ENCODE measurements at places on chromosomes 3 and 15.
A peak's percentile ranks its signal among the peaks of the same experiment; 100 is the strongest.

- DNase-seq: no peak
Measured at GRCh38 chr3:112476346-112476745, 22.9 kb downstream of the BTLA start.

- peak; percentile 74 for DNase-seq
Measured at GRCh38 chr3:57060089-57060821, at the start of gene SPATA12. Gene SPATA12 (plus strand): TSS chr3:57060664. CDS start chr3:57073695, 13,031 bp downstream.

- DNase-seq: peak; percentile 96
Measured at GRCh38 chr3:195154793-195155535, 116.0 kb downstream of the XXYLT1 start.

- no peak for DNase-seq
Measured at GRCh38 chr3:81622395-81622794, 139.1 kb downstream of the GBE1 start.

GRCh38 chr3:181725830-181726229 is 14.1 kb downstream of the SOX2 start:
- DNase-seq: no peak

DNA sequence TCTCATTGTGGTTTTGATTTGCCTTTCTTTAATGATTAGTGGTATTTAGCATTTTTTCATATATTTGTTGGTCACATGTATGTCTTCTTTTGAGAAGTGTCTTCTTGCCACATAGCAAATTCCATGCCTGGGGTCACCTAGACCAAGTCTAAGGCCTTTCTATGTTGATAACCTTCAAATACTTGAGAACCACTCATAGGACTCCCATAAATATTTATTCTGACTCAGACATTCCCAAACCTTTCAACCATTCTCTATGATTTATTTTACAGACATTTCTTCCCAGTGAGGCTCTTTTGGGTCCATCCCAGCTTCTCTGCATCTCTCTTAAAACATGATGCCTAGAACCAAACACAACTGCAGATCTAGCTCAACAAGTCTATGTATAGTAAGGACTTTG is 69.2 kb downstream of the ATP8B4 start:
- no peak for DNase-seq

DNA sequence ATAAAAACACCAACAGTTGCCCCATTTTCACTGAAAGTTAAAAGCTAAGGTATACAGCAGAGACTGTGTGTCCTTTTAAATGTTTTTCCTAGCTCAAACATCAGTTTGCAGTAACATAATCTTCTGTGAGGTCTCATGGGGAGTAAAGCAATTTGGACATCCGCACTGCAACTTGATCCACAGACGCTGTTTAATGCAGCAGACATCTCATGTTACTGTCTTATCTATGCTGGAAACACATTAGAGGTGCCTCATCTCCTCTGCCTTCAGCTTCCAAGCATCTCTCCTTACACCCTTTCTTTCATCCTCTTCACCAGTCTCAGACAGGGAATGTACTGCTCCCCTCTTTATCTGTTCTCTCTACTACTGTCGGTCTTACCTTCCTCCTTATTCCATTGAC is 53.7 kb upstream of the ATP11B start:
- no peak for DNase-seq

- no peak for DNase-seq
Measured at GRCh38 chr3:100665230-100665629, 44.1 kb upstream of the TFG start.

DNA sequence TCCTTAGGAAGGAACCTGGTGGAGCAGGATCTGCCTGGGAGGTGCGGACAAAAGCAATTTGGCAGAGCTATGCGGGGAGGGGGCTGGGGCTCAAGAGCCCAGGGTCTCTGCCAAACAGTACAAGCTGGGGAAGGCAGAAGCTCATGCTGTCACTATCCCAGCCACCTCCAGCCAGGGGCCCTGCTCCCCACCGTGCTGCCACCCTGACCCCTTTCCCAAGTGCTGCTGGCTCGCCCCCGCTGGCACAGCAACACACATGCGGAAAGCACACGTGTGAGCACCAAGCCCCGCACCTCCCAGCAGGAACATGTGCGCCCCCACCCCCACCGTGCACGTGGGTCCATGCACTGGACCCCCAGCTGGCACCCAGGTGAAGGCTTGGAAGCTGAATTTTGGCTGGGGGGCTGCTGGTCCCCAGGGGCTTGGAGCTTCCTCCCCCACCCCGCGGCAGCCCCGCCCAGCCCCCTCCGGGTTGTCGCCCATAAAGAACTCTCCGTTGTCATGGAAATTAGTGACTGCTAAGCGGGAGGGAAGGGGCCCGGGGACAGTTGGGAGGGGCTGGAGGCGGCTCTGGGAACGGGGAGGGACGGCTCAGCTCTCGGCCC is 742 bp downstream of the CAMKV start:
- DNase-seq: no peak

- DNase-seq: peak; percentile 83
Measured at GRCh38 chr3:120561251-120562045, 34.7 kb upstream of the NDUFB4 start.

DNA sequence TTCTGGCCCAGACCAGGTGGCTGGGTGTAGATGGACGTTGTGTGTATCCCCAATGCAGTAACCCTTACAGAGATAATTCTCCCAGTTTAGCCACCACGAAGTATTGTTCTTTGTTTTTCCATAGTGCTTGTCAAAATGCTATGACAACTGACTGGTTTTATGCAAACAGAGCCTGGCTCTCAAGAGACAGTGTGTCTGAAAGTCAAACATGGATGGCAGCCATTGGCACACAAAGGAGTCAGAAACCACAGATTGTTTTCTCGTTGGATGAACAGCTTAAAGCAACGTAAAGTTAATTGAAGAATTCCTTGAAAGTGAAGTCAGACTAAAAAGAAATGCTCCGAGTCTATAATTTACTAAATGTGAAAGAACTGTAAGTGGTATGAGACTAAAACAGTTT is 91.2 kb downstream of the FILIP1L start:
- no peak for DNase-seq

DNA sequence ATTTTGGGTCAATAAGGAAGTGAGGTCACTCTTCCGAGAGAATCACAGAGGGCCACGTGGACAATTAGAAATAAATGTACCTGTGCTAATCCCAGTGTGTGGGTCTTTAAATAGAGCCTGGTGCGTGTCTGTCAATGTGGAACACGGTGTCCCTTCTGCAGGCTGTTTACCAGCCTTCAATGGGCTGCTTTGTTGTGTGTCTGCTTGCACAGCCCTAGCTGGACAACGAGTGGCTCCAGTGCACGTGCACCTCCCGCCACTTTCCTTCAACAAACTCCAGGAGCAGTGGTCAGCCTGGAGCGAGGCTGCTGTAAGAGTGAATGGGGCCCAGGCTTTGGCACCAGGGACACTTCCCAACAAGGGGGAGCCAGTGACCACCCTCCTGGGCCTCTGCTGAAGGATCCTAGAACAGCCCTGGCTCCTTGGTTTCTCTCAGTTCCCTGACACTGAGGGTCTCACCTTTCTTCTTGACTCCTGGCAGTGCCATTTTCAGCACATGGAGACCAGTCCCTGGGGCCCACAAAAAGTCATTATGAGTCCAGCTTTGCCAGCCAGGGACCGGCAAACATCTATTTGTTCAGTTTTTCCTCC is 76.1 kb downstream of the ISG20 start:
- no peak for DNase-seq

DNA sequence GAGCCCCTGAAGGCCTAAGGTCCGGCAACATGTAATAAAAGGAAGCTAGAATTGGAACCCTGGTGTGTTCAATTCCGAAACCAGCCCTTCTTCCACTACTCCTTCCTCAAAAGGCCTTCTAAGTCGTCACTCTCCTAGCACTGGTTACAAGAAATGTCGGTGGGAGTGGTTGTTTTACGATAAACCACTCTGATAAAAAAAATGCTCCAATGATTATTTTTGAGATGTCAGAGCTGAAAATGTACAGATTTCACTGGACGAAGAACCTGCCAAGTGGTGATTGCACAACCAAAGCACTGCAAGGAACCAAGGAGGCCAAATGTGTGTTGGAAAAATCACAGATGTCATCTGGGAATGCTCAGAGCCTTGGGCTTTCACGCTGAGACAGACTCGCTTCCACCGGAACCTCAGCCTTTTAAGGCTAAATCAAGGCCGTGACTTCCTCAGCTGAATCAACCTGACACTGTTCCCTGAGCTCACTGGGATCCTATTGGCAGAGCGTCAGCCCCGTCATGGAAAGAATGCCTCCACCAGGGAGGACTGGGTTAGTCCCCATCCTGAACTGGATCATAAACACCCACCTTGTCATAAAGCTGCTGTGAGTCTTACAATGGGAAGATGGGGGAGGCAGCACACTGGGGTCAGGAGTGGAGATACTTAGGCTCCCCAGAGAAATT is 108.1 kb upstream of the THBS1 start:
- DNase-seq: no peak

- DNase-seq: no peak
Measured at GRCh38 chr3:67198374-67198773, 200.3 kb downstream of the KBTBD8 start.

- no peak for DNase-seq
Measured at GRCh38 chr15:25866251-25866650, 3.1 kb upstream of the ATP10A start.

DNA sequence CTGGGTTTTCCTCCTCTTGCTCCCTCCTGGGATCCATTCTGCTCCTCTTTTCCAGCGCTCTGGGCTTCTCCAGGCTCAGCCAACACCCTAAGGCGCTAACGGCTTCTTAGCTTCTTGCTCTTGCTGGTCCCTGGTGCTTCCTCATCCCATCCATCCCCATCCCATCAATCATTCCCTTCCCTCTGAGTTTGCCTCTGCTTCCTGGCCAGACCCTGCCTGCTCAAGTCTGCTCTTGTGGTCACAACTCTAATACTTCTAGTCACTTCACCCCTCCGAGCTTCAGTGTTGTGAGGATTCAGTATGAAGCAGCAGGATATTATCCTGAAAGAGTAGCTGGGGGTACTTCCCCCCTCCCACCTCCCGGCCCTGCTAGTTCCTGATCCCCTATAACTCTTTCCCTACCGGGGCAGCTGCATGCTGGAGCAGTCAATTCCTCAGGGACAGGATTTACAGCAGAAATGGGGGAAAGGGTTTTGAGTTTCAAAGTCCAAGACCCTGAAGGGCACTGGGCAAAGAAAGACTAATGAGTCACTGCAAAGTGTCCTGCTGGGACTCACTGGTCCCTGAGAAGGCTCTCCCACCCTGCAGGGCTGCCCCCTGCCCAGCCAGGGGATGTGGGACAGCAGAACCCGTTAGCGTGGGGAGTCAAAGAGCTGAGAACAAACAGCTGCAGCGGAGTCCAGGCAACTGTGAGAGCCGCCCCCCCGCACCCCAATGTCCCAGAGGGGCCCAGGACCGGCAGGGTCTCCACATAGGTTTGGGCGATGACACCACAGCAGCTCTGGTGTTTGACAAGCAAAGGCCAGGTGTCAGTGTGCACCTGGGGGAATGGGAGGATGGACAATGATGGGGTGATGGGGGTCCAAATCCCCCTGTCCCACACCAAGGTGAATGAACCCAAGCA is 2.3 kb upstream of the SYNM start:
- no peak for DNase-seq

GRCh38 chr3:135272026-135272669 is 477.1 kb downstream of the EPHB1 start:
- DNase-seq: no peak

DNA sequence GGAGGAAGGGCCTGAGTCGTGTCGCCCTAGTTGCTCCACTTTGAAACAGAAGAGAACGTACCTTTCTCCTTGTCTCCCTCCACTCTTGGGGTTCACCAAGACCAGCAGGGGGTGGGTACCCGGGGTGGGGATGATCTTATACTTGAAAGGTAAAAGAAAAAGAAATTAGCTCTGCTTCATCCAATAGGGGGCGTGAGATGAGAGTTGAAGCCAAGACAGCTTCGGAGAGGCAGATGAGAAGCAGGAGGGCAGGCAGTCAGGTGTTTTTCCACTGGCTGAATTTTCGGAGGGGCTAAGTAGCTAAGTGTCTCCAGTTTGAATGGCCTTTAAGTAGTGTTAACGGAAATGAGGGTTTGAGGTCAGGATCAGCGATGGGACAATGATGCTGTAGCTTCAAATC is 100.4 kb downstream of the DGKG start:
- DNase-seq: peak; percentile 49

DNA sequence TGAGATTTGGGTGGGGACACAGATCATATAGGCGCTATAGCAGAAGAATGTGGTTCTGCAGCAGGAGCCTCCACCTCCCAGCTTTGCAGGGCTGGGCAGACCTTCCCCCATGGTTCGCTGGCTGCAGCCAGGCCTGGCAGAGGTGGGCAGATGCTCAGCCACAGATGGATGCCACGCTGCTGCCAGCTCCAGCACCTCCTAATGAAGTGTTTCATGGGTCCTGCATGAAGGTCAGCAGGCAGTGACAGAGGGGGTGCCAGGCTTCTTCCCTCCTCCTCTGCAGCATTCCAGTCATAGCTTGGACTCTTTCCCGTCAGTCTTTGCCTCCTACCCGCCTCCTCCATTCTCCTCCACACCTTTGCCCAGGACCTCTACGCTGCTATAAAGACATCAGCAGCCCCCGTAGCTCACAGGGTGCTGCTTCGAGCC is 85.9 kb downstream of the SLCO3A1 start:
- DNase-seq: no peak

DNA sequence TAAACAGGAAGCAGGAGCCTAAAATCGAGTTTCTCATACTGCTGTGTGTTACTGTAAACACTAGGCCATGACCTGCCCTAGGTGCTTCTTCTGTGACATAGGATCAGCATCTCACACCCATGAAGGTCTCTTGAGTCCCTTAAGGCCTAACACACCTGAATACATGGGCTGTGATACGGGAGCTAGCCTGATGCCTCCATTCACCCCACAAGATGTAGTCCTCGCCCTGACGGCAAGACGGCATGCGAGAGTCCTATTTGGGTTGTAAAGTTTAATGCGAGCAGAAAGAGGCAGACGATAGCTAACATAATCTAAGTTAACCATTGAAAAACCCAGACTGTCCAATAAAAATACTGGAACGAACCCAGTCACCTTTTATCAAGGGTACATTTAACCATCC is 241.1 kb upstream of the ICE2 start:
- no peak for DNase-seq

- DNase-seq: no peak
Measured at GRCh38 chr3:142886021-142886420, 2.9 kb downstream of the PCOLCE2 start.

- no peak for DNase-seq
Measured at GRCh38 chr3:195180490-195181112, 90.4 kb downstream of the XXYLT1 start.

GRCh38 chr15:31271224-31271635 is 55.4 kb upstream of the KLF13 start:
- DNase-seq: no peak

- no peak for DNase-seq
Measured at GRCh38 chr3:67540198-67540894, 114.1 kb downstream of the SUCLG2 start.

GRCh38 chr15:98077186-98077585 is 116.7 kb downstream of the ARRDC4 start:
- no peak for DNase-seq

GRCh38 chr3:161345023-161345422 is 26.3 kb downstream of the SPTSSB start:
- no peak for DNase-seq

- DNase-seq: no peak
Measured at GRCh38 chr3:126951561-126951960, 31.4 kb upstream of the PLXNA1 start.

DNA sequence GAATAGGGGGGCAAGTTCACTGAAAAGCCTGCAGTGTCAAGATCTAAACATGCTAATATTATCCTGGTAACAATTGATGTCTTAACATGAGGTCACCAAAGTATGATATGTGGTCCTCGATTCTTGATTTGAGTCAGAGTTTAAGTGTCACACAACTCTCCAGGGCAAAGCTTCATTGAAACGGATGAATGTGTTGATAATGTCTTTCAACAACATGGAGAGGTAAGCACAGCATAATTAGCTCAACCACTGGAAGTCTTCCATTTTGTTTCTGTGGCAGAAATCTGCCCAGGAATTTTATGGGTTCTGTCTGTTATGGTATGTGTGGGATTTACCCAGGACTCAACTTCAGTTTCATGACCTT is 591.5 kb downstream of the ZNF385D start:
- DNase-seq: no peak

Data from Kasumi-1 (cell line).